SK-MEL-5 (cell line): ENCODE measurements at places on chromosomes 3 and 15.
A peak's percentile ranks its signal among the peaks of the same experiment; 100 is the strongest.

DNA sequence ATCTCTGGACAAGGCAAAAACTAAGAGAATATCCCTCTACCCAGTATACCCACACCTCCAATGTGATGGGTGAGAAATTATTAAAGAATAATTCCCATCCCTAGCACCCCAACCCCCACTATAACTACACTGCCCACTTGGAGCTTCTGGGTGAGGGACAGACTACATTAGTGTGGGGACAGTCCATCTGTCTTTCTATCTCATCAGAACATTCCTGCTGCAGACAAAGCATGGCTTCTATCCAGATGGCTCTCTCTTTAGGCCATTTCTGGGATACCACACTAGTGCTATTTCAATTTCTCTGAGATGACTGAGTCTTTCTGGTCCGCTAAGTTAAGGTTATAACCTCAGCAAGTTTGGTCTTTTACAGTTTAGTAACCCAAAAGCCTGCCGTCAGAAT, 6.6 kb downstream of the CSNK1G1 start:
- no peak for DNase-seq

DNA sequence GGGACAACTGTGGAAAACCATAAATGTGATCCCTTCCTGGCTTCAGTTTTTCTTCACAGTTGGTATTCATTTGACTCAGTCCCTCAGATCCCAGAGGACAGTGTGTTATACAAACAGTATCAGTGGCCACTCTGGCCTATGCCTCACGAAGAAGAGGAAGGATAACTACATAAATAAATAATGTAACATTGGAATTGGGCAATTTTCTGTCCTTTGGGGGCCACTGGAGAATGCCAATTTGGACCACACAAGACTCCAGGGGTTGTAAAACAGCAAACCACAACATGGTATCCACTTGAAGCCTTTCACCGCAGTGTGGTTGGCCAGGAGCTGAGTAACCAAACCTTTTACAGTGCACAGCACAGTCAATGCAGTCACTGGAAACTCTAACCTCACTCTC, 1077.0 kb downstream of the ROBO2 start:
- no peak for DNase-seq

DNA sequence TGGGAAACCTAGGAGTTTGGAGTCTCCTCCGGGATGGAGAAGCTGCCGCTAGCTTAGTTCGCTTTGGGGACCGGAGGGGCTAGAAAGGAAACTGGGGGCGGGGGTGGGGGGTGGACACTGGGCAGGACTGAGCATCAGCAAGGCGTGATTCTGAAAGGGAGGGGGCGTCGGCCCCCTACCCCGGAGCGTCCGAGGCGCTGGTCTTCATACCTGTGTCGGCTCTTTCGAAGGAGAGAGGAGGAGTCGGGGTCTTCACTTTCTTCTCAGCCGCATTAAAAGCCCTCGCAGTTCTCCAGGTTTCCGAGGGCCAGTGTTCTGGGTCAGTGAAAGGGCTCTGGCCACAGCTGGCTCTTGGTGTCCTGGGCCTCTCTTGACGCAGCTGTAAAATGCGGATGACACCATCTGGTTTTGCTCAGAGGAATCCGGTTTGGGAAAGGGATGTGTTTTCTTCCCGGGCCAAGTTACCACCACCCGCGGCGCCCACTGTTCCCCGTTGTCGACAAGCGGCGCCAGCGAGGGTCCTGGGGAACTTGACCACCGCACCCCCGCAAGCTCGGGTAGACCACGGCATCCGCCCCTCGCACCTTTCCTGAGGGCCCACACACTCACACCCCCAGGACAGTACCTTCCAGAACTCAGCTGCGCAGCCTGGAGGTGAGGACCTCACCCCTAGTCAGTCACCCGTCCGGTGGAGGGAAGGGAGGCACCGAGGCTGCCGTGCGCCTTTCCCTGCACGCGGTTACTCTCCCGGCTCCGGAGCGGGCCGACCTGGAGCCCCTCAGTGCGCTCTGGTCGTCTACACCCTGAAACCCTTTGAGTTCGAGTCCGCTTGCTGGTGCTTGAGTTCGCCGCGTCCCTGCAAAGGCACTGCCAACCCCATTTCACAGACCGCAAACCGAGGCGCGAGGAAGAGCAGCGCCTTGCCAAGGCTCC, 660 bp downstream of the CCK start:
- no peak for DNase-seq

DNA sequence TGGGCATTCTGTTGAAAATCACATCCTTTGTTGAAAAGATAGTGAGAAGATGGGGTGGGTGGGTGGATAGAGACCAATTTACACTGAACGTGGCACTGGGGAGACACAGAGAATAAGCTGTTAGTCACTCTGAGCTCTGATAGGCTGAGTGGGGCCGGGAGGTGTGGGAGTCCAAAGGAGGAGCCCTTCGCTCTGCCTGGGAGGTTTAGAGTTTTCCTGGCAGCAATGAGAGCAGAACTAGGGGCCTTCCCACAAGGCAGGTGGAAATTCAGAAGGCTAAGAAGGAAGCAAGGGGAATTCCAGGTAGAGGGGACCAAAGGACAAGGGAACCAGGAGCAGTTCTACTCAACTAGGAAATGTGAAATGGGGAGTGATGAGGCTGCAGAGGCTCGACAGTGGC, 272.7 kb downstream of the RPLP1 start:
- no peak for DNase-seq

GRCh38 chr15:33700695-33701303, 267.5 kb upstream of the CHRM5 start:
- DNase-seq: peak; percentile 88
